ENCODE measurements at places on chromosomes 11 and 22. TPM values are rescaled to one million over a fixed set of nuclear protein-coding genes. Genes with fewer than 3 reads are reported as not detected.

The KCNK7 gene
- total RNA-seq, result not detected

The CREB3L1 gene
- total RNA-seq, result 0.32 TPM

The MRGPRX4 gene
- not detected for total RNA-seq

The CENATAC gene
- total RNA-seq, result 20.8 TPM

The TSGA10IP gene
- total RNA-seq, result not detected

The SLC6A5 gene
- not detected for total RNA-seq

The OR4D5 gene
- total RNA-seq, result not detected

The SOX6 gene
- under 0.01 TPM for total RNA-seq

The SYT8 gene
- total RNA-seq, result not detected

The SORL1 gene
- total RNA-seq, result 0.91 TPM

The OR52I2 gene
- total RNA-seq, result not detected

The LRRC75B gene
- 3.2 TPM for total RNA-seq

The SLC22A25 gene
- not detected for total RNA-seq

The OLFML1 gene
- 2.9 TPM for total RNA-seq

The NLRP14 gene
- total RNA-seq, result 0.15 TPM

The OR10D3 gene
- total RNA-seq, result not detected

The DEFB131B gene
- total RNA-seq, result not detected

The ZNF70 gene
- total RNA-seq, result 1.9 TPM

The OR52H1 gene
- not detected for total RNA-seq

The SIRT3 gene
- 5.9 TPM for total RNA-seq

The ATM gene
- total RNA-seq, result 103 TPM

The SLC22A9 gene
- total RNA-seq, result not detected

The MYOD1 gene
- total RNA-seq, result not detected

The MPEG1 gene
- total RNA-seq, result not detected

The OR5B21 gene
- total RNA-seq, result not detected

The RNF215 gene
- total RNA-seq, result 18.8 TPM

The FAM111B gene
- total RNA-seq, result 15.6 TPM

The ZNF280B gene
- total RNA-seq, result 1.4 TPM

The GGTLC3 gene
- total RNA-seq, result not detected

The ARFIP2 gene
- 51.2 TPM for total RNA-seq

The BBOX1 gene
- total RNA-seq, result not detected

The CCDC134 gene
- 8.4 TPM for total RNA-seq

The CASP1 gene
- 4.2 TPM for total RNA-seq

Measured in epithelial cell of umbilical artery (primary cell).